ENCODE measurements at places on chromosomes 5 and 9.

DNA sequence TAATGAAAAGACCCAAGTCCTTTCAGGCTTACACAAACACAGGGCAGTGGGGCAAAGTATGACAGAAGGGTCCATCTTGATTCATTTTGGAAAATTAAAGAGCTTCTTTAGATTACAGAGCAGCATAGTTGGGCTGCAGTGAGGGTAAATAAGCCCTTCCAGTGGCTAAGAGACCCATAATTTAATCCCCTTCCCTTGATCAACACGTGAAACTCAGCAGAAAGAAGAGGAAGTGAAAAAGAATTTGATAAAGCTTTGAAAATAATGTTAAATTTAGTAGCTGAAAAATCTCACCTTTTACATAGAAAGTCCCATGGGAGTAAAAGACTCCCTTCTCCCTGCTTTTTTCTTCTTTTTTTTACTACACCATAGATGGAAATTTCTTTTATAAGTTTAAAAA, 87.6 kb downstream of the FREM1 start:
- DNase-seq, result no peak

- no peak for DNase-seq
Observed at GRCh38 chr9:124831642-124832364, 21.5 kb upstream of the WDR38 start.

GRCh38 chr5:84130006-84130580, 254.6 kb downstream of the EDIL3 start:
- no peak for DNase-seq

DNA sequence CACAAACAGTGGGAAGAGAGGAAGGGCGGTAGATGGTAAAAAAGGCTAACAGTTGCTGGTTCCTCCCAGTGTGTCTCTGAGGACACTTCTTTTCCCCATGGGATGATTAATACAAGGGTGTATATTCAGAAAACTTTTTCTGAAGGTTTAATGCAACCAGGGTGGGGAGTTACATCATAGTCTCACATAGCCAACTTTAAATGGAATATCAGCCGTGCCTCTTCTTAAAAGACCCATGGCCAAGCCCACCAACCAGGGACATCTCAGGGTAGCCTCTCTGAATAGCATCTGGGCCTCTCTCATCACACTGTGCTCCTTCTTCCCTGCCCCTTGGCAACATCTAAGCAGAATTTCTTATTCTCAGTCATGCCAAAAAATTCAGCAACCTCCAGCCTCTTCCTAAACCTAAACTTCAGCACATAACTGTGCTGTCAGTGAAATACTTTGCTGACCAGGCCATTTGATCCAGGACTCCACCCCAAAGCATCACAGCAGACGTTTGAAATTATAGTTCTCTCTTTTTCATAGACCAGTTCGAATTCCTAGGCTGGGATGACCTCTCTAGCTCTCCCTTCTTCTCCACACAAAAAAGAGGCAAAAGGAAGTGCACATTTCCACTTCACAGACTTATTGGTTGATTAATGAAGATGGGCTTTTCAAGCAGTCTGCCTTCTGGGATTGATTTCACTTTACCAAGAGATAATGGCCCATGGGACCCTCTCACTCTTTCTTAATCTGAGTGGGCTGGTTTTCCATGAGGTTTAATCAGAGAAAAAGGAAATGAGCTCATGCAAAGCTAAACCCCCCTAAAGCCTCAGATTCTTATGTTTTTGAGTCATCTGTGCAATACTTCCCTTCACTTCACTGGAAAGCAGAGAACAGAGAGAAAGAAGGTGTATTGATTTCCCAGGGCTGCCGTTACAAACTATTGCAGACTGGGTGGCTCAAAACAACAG, 85.1 kb upstream of the RAI14 start:
- no peak for DNase-seq

- no peak for DNase-seq
Observed at GRCh38 chr9:86614871-86615849, 260.9 kb upstream of the TUT7 start.

DNA sequence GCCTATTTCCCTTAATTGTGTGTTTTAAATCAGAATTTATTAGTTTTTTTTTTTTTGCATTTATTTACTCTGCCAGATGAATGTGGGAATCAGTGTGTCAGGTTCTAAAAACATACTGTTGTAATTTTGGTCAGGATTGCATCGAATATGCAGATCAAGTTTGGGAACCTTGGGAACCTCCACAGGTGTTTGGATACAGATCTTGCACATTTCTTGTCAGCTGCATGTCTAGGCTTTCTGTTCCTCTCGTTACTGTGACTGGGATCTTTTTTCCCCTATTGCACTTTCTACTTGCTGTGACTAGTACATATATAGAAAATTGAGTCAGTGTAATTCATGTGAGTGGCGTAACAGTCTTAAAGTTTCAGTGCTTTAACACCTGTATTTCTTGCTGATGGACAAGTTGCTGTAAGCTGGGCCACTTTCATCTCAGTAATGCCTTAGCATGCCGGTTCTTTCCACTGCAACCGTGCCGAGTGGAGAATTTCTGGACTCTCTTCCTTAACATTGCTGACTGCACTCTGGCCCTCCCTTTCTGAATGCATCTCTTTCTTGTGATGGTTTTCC, 112.5 kb downstream of the TENT4A start:
- no peak for DNase-seq

GRCh38 chr5:89981878-89982773, 427.4 kb downstream of the CETN3 start:
- no peak for DNase-seq

DNA sequence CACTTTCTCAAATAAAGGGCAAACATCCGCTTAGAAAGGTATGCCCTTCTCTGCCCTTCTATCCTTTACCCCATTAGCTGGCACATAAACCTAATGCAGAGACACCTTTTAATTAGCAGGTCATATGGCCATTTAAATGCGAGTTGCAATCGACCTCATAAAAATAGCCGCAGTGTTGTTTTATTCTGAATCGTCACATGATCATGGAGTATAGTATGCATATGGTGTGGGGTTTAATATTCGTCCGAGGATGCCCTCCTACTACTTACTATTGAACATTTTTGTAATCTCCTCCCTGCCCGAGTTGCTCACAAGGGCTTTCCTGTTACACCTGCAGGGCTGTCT, 72.0 kb downstream of the PIK3R1 start:
- no peak for DNase-seq

DNA sequence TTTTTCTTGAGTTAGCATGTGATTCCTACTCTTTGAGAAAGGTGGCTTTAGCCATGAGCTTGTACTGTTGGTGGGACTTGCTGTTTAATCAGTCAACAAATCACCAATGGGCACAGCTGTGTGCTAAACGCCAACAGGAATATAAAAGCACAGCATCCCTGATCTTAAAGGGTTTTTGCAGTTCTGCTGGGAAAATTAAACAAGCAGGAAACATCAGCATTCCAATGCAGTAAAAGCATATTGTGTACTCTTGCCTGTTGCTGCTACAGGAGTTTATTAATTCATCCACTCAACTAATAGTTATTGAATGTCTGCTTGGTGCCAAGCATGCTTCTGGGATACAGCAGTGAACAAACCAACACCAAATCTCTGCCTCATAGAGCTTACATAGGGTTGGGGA, 27.4 kb upstream of the F2RL1 start:
- DNase-seq, result no peak

DNA sequence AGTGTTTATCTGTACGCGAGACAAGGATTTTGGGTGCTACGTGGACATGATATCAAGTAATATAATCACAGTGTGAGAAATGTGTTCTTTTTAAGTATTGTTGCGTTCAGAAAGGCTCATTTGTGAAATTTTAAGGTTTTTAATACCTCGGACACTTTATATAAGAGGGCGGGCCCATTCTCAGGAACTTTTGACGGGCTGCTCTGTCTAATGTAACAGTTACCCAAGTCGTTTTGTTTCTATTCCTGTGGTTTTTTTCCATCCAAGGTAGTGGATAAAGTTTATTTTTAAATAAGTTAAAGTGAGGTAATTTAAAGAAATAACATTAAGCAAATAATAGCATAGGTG, 525 bp downstream of the SRP19 start:
- no peak for DNase-seq

DNA sequence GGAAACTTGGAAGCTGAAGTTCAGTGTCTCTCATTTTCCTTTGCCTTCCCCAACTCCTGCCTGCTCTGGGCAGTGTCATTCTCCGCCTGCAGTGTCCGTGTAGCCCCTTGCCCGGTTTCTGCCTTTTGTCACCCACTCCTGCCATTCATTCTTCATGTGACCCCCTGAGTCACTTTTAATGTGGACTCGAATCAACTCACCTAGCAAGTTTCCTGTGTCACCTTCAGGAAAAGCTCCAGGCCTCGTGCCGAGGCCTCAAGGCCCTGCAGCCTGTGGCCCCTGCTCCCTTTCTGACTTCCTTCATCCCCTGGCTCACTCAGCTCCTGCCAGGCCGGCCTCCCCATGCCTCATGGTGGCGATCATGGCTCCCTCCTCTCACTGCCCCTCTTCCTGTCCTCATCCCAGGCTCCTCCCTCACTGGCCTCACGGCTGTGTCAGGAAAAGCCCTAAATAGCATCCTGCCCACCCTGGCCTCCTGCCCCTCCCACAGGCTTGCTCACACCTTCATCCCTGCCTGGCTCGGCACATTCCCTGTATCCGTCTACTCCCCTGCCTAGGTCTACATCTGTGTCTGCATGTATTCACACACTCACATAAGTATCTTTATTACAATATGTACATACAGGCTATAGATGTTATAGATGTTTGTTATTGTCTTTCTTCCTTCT, 294.9 kb downstream of the MED10 start:
- DNase-seq, result no peak

DNA sequence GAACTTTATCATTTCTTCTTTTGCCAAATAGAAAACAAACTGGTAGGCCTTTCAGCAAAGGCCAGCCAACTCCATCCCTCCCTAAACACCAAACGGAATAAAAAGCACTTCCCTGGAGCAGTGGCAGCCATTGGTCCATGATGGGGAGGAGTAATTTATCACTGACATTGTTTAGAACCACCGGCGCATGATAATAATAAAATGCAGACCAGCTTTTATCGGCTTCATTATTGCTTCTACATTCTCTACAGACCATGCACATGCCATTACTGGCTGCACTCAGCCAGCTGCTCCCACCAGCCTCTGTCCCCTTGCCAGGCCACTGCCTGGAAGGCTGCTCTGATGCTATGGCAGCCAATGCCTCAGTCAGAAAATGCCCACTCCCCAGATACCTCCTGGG, 45.9 kb downstream of the ABCA1 start:
- no peak for DNase-seq

All from NCI-H2107 (cell line).